ENCODE measurements at places on chromosomes 7 and 10.

DNA sequence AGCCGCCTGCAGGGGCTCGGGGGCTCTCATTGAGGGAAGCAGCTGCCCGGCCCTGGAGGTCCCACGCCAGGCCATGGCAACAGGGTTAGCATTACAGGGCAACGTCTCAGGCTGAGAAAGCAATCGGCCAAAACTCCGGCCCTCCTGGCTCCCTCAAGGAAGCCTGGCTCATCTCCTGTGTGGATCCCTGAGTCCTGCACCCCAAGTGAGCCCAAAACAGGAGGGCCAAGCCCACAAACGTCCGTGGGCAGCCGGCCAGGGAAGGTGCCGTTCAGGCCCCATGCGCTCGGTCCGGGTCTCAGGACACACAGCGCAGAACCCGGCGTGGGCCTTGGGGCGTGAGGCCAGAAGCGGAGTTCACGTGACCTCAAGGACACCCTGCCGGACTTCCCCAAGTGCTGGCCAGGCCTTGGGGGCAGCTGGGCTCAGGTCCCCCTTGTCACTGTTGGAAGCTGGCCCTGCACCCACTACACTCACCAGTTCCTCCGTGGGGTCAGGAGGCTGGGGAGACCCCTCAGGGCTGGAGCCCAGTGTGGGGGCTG, 8.0 kb upstream of the PWWP2B start:
- no peak for DNase-seq

DNA sequence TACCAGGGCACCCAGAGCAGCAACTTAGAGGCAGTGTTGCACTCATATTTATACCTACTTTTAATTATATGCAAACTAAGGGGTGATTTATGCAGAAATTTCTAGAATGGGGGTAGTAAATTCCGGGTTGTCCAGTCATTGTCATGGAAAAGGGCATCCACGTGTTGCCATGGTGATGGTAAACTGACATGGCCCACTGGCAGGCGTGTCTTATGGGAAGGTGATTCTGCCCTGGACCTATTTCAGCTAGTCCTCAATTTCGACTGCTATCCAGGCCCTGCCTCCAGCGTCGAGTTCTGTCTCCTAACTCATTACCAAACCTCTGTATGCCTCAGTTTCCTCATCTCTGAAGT, 12.8 kb downstream of the SNX8 start:
- DNase-seq: no peak

GRCh38 chr7:27514861-27515260, 147.8 kb downstream of the HIBADH start:
- DNase-seq: no peak

GRCh38 chr10:36003688-36004087, 361.6 kb upstream of the FZD8 start:
- no peak for DNase-seq

DNA sequence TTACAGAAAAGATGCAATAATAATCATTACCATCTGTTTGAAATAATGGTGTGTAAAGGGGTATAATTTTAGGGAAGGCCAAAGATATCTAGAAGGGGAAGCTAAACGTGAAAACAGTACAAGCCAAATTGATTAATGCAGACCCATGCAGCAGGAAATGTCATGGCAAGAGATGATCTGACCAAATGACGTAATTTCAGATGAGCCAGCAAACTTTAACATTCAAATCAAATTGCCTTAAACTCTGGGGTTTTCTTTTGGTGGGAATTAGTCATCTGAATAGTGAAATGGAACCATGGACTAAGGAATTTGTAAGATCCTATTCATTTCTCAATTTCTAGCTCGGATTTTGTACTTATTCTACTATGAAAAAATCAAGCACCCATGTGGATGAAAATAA, 21.4 kb upstream of the SCIN start:
- DNase-seq: no peak

DNA sequence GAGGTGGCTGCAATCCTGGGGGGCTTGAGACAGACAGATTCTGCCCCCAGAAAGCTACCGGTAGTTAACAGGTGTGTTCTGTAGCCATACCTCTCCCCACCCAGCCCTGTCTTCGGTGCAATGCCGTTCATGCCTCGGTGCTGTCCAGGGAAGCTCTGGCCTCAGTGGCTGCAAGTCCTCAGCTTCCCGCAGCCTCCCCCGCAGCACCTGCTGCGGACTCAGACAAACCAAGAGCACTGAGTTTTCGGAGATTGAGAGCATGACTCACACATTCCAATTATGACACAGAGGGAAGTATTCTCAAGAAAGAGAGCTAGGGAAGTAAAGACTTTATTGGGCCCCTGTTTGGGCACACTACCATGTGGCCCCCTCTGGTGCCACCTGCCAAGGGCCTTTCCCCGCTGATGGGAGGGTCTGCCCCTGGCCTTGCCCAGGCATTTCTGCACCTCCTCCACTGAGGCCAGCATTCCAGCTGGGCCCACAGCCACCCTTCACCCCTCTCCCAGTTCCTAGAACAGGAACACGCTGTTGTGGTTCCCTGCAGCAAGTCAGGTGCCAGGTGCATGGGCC, 30.2 kb upstream of the EZH2 start:
- DNase-seq: no peak

GRCh38 chr7:36299823-36300341, 89.8 kb upstream of the ANLN start:
- no peak for DNase-seq
